ENCODE measurements at places on chromosomes 4 and X.

GRCh38 chr4:6566391-6567190 lies 8.4 kb upstream of the MAN2B2 start:
- no peak for DNase-seq

GRCh38 chr4:127604949-127605709 lies 27.6 kb upstream of the INTU start:
- DNase-seq, result no peak

GRCh38 chr4:186781032-186781917 lies 57.6 kb upstream of the FAT1 start:
- DNase-seq, result no peak

GRCh38 chr4:4868040-4868757 lies 8.7 kb downstream of the MSX1 start:
- DNase-seq, result no peak

- no peak for DNase-seq
Measured at GRCh38 chr4:118177126-118177525, 142.8 kb downstream of the NDST3 start.

- no peak for DNase-seq
Measured at GRCh38 chrX:70033348-70034051, 16.2 kb downstream of the AWAT2 start.

DNA sequence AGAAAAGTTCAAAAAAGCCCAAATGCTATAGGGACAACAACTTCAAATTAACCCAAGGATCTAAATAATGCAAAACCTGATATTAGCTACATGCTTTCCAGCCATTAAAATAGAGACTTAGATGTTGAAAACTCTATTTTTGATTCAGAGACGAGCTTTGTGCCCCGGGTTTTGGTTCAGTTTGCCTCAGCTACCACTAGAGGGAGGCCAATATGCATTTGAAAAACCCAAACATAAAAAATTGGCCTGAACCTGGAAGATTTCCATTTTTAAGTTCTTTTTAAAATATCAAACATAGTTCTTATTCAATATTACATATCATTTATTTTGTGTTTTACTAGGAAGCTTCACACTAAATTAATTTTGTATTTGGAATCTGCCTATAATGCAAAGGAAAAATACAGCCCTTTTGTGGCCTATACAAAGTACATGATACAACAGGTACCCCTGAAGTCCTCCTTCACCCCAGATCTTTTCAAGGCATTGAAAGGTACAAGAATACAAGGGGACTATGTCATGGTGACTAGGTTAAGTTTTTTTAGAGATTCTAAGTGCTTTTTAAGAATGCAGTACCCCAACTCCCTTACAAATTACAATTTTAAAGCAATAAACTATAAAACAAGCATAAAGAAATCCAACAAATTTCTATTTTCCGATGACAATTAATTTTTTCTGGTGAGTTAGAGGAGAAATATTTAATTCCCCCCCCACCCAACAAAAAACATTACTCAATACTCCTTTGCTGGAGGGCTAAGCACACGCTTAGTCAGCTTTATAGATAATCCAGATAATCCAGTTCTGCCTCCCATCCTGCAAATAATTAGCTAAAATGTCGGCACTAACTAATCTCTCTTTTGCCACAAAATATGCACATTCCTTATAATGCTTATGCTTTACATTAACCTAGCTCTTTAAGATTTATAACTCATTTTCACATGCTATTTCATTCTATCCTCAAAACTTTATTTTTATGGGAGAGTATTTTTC lies 97.7 kb upstream of the PTPN13 start:
- DNase-seq, result no peak

DNA sequence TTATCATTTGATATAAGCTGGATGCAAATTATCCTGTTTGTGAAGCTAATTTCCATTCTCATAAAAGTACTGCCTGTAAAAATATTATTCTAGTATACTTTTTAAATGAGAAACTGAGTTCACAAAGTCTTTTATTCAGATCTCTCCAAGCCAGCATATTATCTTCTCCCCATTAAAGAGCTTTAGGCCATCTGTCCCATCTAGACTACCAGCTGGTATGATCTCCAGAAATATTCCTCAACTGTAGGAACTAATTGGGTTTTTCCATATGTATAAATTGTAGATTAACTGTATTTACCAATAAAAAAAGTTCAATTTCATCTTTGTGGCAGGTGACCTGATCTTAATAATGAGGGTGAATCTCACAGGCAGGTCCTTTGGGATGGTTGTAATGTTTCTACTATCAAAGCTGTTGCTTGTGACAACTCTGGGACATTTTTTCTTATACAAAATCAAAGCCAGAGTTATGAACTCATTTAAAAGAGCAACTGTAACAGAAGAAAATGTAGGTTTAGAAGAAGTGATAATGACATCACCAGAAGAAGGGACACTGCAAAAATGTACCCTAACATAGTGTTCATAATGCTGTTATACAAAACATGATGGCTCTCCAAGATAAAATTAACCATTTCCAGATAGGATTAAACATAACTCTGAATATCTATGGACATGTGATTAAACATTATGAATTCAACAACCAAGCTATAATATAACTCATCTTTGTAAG lies 132.8 kb downstream of the KCNIP4 start:
- no peak for DNase-seq

GRCh38 chr4:52076731-52077130 lies 25.6 kb downstream of the SPATA18 start:
- no peak for DNase-seq

DNA sequence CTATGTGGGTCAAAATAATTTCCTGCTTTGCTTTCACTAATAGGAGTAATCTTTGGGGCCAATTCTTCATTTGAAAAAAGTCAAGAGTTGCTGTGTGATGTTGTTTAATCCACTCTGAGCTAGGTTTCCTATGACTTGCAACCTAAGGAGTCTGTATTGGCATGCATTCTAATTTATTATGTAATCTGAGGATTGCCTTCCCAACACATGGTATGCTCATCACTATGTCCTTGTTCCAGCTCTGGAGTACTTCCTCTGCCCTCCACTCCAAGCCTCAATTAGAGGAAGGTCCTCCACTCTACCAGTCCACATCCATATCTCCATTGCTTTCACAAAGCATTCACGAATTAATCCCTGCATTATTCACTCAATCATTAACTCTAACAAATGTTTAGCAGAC lies 56.1 kb downstream of the PPP3CA start:
- DNase-seq, result no peak

DNA sequence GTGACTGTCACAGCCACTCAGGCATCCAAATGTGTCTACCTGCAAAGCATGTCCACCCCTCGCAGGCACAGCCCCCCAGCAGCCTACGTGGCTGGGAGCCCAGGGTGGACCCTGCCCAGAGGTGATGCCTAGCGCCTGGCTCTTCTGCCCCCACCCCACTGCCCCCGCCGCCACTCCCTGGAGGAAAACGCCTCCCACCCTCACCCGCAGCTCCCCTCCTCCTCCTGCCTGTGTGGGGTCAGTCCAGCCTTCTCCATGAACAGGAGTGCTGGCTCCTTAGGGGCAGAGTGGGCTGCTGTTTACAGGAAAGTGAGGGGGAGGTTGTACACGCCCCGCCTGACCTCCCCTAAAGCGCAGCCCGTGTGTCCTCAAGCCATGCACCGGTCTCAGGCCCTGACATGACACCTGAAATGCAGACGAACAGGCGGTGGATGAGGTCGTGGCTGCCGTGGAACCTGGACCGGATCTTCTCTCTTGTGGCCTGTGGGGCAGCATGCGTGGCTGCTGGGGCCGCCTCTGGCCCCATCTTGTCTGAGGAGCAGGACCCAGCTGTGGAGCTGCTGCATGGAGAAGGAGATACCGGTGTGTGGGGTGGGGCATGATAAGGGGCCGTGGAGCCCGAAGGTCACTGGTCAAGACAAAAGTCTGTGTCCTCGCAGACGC lies 11.9 kb upstream of the MXD4 start:
- no peak for DNase-seq

DNA sequence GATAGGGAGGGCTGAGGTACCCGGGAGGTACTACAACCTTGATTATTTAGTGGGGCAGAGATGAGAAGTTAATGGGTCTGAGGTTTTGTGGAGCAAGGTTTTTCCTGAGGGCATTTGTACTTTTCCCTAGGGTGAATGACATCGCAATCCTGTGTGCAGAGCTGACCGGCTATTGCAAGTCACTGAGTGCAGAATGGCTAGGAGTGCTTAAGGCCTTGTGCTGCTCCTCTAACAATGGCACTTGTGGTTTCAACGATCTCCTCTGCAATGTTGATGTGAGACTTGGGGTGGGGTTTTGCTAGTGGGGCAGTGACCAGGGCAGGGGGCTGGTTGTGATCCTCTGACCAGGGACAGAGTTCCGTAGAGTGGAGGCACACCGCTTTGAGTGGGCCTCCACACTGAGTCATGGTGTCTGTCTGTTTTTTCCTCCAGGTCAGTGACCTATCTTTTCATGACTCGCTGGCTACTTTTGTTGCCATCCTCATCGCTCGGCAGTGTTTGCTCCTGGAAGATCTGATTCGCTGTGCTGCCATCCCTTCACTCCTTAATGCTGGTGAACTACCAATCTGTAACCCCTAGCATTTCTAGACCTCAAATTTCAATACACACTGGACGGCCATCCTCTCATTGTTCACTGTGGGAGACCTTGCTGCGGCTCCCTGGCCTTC lies 9.9 kb downstream of the MED12 start:
- DNase-seq, result no peak

DNA sequence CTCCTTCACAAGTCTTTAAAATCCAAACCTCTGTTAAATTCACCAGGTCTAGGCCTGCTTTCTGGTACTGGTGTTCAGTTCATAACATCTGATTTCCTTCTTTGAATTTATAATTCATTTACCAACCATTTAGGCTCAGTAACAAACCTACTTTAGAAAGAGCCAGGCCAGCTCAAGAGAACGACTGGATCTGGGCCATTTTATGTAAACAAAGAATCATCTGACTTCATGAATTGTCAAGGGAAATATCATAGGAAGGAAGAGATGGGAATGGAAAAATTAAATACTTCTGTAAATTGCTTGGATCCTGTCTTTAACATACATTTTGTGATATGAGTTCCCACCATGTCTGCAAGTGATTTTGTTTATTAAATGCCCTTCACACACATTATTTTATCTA lies 36.5 kb downstream of the DCHS2 start:
- no peak for DNase-seq

DNA sequence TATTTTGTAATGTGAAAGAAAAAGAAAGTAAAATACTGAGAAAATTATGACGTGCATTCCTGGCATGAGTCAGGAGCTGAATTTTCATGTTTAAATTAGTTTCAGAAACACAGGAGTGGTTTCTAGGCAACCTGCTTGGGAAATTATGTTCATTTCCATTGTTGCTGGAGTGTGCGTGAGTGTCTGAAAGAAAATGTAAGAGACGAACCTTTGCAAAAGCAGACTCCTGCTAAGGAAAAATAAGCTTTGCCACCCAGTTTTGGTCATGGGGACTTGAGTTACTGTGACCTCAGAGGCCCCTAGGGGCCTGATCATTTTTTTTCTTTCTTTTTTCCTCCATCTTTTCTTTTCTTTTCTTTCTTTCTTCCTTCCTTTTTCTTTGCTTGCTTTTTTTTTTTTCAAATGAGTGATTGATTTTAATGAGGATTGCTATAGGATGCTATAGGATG lies 18.8 kb upstream of the CHRNA9 start:
- DNase-seq, result peak; percentile 47

- DNase-seq, result no peak
Measured at GRCh38 chrX:16002185-16002584, 121.2 kb upstream of the GRPR start.

DNA sequence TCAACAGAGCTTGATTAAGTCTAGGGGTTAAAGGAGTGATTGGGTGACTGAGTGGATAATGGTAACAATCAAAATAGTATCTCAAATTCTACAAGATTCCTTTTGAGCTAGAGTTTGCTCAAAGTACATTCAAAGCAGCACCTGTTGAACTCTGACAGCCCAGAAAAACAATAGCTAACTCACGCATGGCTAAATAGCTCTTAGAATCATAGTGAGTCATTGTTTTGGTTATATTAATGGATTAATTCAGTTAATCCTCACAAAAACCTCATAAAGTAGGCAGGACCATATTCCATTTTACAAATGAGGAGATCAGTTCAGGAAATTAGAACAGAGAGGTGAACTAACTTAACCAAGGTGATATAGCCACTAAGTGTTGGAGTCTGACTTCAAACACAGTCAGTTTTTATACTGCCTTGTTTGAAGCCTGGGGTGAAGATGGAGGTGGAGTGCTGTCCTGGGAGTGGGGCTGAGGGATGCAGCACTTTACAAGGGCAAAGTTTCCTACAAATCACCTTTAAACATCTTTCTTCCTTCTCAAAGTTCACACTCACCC lies 35.9 kb upstream of the PPM1K start:
- no peak for DNase-seq

- DNase-seq, result no peak
Measured at GRCh38 chr4:158836002-158836369, 67.2 kb downstream of the FNIP2 start.

- DNase-seq, result no peak
Measured at GRCh38 chrX:17846045-17846444, 15.1 kb downstream of the RAI2 start.

DNA sequence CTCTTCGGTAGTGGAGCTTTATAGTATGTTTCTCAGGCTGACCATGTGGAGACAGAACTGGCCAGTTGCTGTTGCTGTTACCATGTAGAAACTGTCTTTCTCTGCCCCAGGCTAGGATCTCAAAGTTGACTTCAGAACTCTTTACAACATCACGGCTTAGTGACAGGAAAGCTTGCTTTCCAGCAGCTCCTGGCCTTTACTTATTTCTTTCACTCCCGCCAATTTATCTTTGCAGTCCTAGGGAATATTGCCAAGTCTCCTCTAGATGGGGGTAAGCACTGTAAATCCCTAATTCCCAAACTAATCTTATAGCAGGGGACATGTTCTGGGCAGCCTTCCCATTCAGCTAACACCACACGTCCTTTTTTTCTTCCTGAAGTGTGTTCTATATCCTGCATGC lies 631.6 kb downstream of the SPRY1 start:
- DNase-seq, result no peak

DNA sequence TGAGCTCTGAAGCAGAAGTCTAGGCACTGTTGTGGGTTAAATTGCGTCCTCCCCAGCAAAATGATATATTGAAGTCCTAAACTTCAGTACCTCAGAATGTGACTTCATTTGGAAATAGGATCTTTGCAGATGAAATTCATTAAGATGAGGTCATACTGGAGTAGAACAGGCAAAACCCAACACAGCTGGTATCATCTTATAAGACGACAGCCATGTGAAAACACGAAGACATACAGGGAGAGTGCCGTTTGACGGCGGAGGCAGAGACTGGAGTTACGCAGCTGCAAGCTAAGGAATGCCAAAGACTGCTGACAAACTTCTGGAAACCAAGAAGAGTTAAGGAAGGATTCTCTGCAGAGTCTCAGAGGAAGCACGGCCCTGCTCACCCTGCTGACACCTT lies 241.5 kb downstream of the MAML3 start:
- DNase-seq, result no peak
